Stimulated activated CD8-positive, alpha-beta memory T cell treated with anti-CD3 and anti-CD28 coated beads, Interleukin-2, amount 100 ng/mL, for 48 hours (primary cell): ENCODE measurements at places on chromosomes 5 and 9.

DNA sequence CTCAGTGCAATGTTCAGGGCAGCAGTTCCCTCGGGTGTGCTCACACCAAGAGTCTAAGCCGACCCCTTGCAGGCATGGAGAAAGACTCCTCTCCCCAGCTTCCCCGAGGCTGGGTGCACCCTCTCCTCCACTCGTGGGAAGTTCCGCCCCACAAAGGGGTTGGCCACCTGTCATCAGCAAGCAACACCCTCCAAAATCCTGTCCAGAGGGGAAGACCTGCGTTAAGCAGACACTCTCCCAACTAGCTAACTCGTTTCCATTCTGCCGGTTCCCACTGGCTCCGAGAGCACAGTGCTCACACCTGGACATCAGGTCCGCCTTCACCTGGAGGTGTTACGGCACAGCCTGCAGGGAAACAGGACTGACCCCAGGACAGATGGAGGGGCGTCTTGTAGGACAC lies 117.9 kb upstream of the IRX4 start:
- DNase-seq = no peak

GRCh38 chr9:133113949-133114885 lies 6.8 kb downstream of the RALGDS start:
- no peak for DNase-seq

GRCh38 chr9:36942891-36943290 lies 91.2 kb downstream of the PAX5 start:
- DNase-seq = no peak

- no peak for DNase-seq
Measured at GRCh38 chr5:173245319-173246134, 10.5 kb upstream of the NKX2-5 start.

GRCh38 chr5:127650022-127650421 lies 1.1 kb downstream of the CTXN3 start:
- no peak for DNase-seq

DNA sequence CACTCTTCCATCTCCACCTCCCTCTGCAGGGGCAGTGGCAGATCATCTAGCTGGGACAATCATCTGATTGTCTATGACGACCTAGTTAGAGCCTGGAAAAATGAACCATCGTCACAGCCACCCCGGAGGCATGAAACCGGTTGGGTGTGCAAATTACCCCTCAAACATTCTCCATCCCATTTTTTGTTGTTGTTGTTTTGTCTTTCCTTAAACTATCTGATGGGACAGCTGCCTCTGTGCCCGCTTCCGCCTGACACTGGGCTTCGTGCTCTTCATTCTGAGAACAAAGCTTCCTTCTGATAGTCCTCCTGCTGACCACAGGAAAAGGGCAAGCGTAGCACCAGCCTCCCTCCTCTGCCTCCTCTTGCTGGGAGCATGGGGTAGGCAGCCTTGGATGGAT lies 7.0 kb upstream of the NDST1 start:
- DNase-seq = no peak
